ENCODE measurements at places on chromosomes 2 and 18.

DNA sequence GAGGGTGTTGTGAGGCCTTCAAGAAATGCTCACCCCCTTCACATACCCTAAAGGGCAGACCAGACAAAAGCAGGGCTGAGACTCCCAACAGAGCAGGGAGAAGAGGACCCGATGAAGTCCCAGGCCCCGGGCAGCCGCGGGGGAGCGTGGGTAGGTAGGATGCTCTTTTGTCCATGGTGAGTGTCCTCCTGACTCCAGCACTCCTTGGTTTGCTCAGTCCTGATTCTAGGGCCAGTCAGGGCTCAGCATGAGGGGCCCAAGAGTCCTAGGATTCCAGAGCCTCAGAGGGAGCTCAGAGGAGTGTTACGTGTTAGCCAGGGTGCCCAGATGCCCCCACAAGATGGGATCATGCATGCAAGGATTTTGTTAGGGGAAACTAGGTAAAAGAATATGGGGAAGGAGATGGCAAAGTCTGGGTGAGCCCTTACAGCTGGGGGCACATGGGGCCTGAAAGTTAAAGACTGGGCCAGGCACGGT, 64.8 kb downstream of the SMAD7 start:
- DNase-seq, result no peak

- no peak for DNase-seq
Observed at GRCh38 chr2:86366651-86367498, 29.4 kb upstream of the REEP1 start.

- DNase-seq, result no peak
Observed at GRCh38 chr2:166765141-166765540, 123.1 kb upstream of the XIRP2 start.

DNA sequence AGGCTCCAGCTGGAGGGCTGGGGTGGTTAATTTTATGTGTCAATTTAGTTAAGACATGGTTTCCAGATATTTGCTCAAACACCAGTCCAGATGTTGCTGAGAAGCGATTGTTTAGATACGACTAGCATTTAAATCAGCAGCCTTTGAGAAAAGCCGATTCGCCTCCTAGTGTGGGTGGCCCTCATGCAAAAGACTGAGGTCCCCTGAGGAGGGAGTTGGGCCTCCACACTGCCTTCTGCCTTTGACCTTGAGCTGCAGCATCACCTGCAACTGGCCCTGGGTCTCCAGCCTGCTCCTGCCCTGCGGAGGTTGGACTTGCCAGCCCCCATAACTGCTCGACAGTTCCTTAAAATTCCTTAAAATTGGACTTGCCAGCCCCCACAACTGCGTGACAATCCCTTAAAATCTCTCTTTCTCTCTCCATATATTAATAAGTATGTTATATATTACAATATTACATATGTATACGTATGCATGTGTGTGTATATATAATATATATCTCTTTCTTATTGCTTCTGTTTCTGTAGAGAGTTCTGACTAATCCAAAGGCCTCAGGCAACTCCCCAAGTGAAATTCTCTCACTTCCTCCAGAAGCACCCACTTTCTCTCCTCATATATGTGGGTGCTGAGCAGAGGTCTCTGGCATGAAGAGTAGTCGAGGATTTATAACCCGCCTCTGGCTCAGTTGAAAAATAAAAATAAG, 14.4 kb downstream of the FBLN7 start:
- no peak for DNase-seq

DNA sequence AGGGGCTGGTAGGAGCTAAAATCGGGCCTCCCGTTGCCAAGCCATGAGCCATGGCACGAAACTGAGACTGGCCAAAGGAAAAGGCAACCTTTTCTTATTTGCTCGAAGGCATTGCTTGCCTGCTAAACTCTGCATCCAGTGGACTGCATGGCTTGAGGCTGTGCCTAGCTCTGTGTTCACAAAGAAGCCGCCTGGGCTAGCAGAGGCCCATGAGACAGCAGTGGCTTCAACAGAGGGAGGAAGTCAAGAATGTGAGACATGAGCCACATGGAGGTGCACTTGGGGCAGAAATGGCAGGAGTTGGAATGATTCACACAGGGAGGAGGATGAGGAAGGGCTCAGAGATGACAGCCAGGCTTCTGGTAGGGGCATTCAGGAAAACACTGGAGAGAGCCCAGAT, 33.5 kb downstream of the TPRKB start:
- no peak for DNase-seq

- no peak for DNase-seq
Observed at GRCh38 chr2:100833331-100833730, 13.4 kb downstream of the NPAS2 start.

DNA sequence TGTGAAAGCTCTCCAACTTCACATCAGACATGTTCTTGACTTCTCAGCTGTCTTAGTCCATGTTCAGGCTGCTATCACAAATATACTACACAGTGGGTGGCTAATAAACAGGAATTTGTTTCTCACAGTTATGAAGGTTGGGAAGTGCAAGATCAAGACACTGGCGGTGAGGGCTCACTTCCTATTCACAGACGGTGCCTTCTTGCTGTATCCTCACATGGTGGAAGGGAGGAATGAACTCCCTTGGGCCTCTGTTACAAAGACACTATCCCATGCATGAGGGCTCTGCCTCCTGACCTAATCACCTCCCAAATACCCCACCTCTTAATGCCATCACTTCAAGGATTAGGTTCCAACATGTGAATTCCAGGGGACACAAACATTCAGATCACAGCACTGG, 9.7 kb downstream of the UXS1 start:
- DNase-seq, result no peak

GRCh38 chr2:120747706-120748105, 12.0 kb downstream of the GLI2 start:
- DNase-seq, result no peak

DNA sequence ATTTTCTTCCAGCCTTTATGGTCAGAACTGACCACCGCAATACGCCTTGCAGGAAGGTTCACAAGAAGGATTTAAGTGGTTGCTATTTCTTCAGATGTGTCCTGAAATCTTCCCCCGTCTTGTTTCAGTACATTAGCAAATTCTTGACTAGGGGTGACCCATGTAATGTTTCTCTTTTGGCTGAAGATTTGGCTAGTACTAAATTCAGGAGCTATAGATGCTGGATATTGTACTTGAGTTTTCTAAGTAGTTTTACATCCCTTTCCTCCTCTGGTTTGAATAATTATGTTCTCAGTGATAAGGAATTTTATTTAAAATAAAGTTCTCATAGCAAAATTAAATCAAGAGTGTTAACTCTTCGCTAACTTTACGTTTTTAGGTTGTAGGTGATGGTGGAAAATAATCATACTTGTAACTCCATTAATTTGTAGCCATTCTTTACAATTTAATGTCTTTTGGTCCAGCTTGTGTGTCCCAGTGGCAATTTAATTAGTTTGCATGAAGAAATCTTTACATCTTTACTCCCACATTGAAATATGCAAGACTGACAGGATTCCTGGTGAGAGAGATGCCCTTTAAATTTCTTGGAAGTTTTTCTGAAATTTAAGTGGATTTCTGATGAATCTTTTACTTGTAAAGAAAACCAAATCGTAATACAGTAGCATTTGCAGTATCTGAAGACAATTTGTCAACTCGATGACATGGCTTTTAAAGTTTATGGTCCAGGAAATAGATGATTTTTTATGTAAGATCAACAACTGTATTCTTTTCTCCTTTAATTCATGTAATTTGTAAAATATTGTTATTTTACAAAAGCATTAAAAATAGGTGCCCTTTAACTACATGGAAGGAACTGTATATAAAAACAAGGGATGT, 2.8 kb downstream of the PHLPP1 start:
- DNase-seq, result no peak

GRCh38 chr2:207315131-207315530, 149.4 kb upstream of the KLF7 start:
- DNase-seq, result no peak

GRCh38 chr2:30677231-30677630, 130.0 kb downstream of the CAPN13 start:
- no peak for DNase-seq

- no peak for DNase-seq
Observed at GRCh38 chr2:58227171-58227917, 13.8 kb downstream of the FANCL start.

DNA sequence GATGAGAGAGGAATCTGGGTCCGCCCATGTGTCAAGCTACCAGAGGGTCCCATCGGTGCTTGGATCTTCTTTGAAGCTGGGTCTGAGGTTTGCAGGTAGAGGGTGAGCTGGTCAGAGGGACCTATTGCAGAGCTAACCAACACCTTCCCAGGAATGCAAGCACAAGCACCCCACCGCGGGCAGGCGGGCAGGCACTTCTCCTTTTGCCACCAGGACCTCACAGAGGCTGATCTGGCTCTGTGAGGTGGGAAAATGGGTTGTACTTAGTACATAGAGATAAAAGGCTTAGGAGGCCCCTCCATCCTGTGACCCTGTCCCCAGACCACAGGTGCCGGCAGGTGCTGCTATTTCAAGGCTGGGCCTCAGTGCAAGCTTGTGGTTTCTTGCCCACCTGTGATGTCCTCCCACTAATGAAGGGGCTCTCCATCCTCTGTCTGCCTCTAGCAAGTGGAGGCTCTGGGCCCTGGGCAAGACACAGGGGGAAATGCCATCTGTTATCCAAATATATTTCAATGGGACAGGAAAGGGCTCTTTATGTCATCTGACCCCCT, 31.4 kb upstream of the IL37 start:
- no peak for DNase-seq

DNA sequence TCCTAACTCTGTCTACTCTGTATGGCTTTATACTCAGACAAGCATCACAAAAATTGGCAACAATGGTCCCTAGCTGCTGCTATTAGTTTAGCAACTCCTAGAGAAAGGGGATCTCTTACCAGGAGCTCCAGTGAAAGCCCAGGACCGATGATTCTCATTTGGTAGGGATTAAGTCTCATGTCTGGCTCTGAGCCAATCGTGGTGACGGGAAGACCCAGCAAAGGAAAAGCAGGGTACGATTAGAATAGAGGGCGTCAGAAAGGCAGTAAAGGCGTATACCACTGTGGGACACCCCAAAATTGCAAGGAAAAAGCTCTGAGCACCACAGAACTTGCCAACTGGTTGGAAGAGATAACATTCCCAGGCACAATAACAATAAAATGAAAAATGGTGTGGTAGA, 129.5 kb downstream of the MTCL1 start:
- no peak for DNase-seq

DNA sequence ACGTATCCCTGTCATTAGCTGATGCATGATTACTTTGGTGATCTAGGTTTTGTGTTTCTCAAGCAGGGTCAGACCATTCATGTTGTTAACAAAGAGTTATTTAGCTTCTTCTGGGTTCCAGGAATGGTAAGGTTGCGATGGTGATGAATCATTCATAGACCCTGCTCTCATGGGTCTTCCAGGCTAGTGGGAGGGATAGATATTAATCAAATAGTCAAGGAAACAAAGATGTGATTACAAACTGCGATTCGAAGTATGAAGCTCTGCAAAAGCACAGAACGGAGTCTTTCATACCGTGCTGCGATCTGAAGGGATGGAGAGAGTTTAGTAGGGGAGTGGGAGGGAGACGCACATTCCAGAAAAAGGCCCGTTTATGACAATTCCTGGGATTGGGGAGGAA, 42.1 kb downstream of the CAVIN2 start:
- DNase-seq, result no peak
